AG20443 (cell line): ENCODE measurements at places on chromosomes 1 and 21.

GRCh38 chr1:81801651-81802456, 1.1 kb downstream of the ADGRL2 start:
- DNase-seq, result peak; percentile 69

GRCh38 chr1:8412183-8412831, 94.4 kb downstream of the SLC45A1 start:
- DNase-seq, result peak; percentile 71

DNA sequence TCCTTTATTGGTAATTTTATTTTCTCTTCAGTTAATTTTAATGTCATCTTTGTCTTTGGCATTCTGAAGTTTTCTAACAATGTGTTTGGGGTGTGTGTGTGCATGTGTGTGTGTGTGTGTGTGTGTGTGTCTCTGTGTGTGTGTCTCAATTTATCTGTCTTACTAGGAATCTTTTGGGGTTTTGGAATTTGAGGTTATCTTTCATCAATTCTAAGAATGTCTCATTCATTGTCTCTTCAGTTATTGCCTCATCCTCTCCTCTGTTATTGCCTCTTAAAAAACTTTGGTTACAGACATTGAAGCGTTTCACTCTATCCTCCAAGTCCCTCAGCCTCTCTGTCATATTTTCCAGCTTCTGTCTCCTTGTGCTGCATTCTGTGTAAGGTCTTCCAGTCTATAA, 18.1 kb upstream of the SAMD13 start:
- no peak for DNase-seq

- DNase-seq, result no peak
Measured at GRCh38 chr1:4986306-4986705, 331.9 kb downstream of the AJAP1 start.

DNA sequence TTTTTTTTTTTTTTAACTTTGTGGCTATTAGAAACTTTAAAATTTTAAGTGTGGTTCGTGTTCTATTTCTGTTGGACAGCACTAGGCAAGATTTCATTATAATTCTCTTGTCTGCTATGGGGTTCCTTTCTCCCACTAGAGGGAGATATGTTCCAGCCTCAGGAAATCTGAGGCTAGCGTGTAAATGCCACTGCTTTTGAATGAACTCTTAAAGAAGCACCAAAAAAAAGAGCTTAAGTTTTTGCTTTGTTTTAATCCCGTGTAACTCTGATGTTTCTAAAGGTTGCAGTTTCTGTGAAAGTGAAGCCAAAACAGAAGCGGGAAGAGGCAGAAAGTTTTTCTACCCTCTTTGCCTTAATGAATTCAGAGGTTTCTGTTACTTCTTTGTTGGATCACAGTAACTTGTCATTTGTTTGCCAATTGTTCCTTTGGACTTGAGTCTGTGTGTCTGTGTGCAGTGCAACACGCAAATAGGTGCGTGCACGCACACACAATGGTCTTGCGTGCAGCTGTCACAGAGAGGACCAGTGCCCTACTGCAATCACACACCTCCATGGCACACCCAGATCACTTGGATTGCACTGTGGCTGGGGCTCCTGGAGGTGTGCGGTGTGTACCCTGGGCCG, 32.3 kb downstream of the HHAT start:
- peak; percentile 71 for DNase-seq
